EH (cell line): ENCODE measurements at places on chromosomes 2 and 18.

DNA sequence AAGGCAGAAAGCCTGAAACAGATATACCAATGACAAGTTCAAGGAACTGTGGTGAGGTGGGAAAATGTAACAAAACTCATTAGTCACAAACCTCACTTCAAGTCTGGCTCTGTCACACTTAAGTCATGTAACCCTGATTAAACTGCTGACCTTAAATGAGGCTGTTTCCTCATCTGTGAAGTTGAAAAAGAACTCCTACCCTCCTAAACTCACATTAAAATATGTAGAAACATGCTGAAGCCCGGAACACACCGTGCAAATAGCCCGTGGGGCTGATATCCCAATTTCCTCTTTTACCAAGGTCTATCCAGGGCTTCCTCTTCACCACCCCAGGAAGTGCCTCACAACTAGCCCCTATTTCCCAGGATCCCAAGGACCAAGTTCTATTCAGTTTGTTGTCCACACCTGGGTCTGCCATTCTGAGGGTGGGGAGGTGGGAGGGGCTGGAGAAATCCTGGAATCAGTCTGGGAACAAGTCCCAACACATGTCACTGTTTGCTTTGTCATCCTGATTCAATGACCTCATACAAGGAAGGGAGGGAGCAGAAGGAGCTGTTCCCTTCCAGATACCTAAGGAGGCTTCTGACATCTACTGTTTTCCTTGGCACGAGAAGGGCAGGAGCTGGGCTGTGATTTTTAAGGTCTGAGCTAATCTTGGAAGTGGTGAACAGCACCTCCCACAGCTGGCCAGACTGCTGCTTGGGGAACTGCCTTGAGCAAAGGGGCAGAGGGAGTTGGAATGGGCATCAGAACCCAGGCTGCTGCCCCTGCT lies 42.3 kb downstream of the SLC4A1AP start:
- DNase-seq = peak; percentile 98

DNA sequence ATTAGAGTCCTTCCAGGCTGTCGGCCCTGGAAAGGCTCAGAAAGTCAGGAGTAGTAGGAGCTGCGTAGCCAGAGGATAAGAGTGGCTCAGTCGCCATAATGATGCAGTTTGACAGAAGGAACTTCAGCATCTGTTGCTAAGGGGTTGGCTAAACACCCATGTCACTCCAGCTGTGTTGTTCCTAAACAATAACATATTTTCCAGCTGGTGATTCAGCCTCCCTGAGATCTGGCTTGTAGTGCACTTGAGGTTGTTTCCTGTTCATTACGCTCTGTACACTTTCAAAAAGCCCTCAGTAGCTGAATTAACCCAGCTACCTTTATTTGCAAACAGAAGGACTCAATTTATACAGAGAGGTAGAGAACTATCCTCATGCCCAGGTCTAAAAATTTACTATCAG lies 39.7 kb upstream of the EPAS1 start:
- DNase-seq = peak; percentile 56

- DNase-seq = no peak
These were observed 165.5 kb downstream of the L3MBTL4 start for GRCh38 chr18:6249170-6249569.

DNA sequence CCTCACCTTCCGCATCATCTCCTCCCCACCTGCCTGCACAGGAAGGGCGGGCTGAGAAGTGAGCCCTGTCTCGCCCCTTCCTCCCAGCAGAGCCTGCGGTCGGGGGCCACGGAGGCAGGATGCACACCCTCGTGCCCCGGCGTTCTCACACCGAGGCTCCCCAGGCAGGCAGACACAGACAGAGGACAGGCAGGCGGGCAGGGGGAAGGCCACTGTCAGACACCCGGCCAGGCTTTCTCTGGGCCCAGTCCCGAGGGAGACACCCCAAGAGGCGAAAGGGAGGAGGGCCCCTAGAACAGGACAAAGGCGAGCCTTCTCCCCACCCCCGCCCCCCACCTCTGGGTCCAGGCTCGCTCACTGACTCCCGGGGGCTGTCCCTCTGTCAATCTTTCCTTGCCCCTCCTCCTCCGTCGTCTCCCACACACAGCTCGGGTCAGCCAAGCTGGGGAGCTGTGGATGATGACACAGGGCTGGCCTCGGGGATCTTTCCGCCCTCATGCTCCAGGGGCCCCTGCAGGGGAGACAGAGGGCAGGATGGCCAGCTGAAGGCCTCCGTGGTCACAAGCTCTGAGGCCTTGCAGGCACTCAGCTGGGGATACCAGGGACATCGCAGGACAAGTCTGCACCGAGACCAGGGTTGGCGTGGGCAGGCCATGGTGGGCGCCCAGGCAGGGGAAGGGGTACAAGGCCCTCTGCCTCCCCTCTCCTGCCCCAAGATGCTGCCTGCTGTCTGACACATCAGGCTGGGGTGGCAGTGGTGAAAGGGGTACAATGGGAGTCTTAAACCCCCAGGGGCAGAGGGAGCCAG lies 24.9 kb downstream of the BIN1 start:
- DNase-seq = no peak

- DNase-seq = no peak
These were observed 631.5 kb downstream of the SUCLG1 start for GRCh38 chr2:83827618-83828017.

DNA sequence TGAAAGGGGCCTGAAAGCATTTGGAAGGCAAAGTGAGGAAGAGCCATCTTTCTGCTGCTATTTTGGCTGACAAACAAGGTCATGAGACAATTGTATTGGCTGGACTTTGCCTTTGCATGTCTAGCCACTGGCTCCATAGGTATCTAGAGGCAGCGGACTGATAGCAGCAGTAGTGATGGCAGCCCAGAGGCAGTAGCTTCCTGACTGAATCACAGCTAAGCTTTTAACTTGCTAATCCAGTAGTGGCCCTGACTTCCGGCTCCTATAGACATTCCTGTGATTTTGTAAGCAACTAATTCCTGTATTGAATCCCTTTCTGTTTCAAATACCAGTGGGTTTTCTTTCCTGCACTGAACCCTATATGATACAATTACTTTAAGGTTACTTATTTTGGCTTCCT lies 69.8 kb upstream of the PDE1A start:
- no peak for DNase-seq

GRCh38 chr2:154696810-154697417 lies 1.6 kb upstream of the KCNJ3 start:
- DNase-seq = no peak

DNA sequence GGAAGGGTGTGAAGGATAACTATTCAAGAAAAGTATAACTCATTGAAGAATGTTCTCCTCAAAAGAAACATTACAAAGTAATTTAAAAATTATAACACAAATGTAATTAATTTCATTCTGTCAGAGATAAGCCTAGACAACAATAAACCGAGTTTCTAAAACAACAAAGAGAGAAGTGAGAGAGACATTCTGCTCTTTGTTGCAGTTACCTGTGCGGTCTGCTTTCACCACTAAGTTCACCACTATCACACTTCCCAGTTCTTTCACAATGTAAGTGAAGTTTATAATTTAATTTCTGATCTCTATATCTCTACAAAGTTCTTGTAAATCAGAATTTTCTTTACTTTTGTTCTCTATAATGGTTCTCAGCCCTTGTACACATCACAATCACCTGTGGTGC lies 76.3 kb upstream of the FRZB start:
- DNase-seq = no peak

- DNase-seq = peak; percentile 31
These were observed 11.4 kb upstream of the MAPRE2 start for GRCh38 chr18:35029770-35030169.

- DNase-seq = no peak
These were observed 19.1 kb upstream of the B3GNT2 start for GRCh38 chr2:62176801-62177200.

DNA sequence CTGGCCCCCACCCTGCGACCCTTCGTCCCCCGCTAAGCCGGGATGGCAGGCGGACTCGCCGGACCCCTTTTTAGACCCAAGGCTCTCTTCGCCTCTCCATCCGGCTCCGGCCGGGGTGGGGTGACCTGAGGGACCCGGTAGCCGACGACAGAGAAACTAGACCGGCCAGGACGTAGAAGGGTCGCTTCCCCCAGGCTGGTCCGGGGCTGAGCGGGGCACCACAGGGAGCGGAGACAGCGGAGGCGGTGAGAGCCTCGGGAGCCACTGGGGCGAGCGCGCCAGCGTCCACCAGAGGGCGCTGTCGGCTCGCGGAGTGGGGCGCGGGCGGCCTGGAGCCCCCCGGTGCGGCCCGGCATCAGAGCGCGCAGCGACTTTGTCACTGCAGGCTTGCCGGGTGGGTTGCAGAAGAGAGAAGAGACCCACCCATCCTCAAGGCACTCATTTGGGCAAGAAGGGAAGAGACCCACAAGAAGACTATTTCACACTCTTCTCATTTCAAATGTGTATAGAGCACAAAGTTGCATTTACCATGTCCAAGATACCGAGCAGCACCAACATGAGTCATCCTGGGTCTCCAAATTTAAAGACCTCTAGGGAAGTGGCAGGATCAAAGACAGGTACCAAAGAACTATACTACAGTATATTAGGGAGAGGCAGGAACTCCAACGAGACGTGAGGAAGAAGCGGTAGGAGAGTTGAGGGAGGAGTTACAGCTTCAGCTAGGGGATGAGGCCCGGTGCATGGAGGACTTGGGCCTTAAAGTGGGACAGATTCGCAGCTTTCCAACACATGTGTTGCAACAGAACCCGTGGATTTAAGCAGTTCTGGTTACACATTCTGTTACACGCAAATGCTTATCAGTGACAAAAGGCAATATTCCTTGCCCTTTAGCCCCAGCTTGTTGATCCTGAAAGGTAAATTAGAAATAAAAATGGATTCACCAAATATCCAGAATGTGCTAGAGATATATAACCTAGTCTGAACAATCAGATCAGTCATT lies 7.6 kb upstream of the PRKCE start:
- peak; percentile 65 for DNase-seq

DNA sequence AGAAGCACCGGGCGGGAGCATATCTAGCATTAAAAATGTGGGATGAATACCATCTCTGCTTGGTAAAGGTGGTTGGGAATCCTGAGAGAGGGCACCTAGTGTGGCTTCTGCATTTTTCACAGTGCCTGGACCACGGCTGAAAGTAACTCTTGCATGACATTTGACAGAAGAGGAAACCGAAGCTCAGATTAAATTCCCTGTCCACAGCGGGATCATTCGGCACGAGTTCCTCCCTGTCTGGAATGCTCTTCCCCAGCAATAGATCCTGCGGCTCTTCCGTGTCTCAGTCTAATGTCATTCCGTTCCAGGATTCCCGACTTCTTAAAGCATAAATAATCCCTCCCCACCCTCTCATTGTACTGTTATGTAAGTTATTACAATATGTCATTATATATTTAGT lies 905 bp upstream of the RPS7 start:
- DNase-seq = no peak

DNA sequence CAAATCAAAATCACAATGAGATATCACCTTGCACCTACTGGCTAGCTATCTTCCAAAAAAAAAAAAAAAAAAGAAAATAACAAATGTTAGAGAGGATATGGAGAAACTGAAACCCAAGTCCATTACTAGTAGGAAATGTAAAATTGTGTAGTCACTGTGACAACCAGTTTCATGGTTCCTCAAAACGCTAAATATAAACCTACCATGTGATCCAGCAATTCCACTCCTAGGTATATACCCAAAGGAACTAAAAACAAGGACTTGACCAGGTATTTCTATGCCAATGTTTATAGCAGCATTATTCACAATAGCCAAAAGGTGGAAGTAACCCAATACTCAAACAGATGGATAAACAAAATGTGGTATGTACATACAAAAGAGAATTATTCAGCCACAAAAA lies 11.7 kb upstream of the SCRN3 start:
- DNase-seq = no peak

DNA sequence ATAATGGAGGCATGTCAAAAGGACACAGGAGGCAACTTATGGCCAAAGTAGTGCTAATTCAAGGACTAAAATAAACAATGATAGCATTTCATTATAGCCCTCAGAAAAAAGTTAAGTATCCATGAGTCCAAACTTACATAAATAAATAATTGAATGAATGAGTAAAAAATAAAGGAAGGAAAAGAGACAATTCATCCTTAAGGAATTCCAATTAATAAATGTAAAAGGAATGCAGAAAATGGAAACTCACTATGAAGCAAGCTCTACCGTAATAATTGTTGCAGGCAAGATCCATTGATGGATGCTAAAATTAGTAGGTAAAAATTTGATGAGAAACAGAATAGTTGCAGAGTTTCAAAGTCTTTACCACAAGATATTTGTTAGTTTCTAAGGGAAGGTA lies 88.2 kb upstream of the RAPGEF4 start:
- peak; percentile 87 for DNase-seq

- DNase-seq = no peak
These were observed 105.0 kb downstream of the HIBCH start for GRCh38 chr2:190214426-190215194.

- no peak for DNase-seq
These were observed 636.1 kb upstream of the KLHL29 start for GRCh38 chr2:22748909-22749308.

- DNase-seq = no peak
These were observed 10.6 kb upstream of the WIPF1 start for GRCh38 chr2:174607989-174608865.

GRCh38 chr2:148303161-148303560 lies 282.3 kb downstream of the MBD5 start:
- no peak for DNase-seq

GRCh38 chr2:237987268-237987667 lies 20.5 kb downstream of the UBE2F start:
- DNase-seq = peak; percentile 2

GRCh38 chr2:199850218-199850717 lies 724 bp downstream of the FTCDNL1 start:
- DNase-seq = no peak

DNA sequence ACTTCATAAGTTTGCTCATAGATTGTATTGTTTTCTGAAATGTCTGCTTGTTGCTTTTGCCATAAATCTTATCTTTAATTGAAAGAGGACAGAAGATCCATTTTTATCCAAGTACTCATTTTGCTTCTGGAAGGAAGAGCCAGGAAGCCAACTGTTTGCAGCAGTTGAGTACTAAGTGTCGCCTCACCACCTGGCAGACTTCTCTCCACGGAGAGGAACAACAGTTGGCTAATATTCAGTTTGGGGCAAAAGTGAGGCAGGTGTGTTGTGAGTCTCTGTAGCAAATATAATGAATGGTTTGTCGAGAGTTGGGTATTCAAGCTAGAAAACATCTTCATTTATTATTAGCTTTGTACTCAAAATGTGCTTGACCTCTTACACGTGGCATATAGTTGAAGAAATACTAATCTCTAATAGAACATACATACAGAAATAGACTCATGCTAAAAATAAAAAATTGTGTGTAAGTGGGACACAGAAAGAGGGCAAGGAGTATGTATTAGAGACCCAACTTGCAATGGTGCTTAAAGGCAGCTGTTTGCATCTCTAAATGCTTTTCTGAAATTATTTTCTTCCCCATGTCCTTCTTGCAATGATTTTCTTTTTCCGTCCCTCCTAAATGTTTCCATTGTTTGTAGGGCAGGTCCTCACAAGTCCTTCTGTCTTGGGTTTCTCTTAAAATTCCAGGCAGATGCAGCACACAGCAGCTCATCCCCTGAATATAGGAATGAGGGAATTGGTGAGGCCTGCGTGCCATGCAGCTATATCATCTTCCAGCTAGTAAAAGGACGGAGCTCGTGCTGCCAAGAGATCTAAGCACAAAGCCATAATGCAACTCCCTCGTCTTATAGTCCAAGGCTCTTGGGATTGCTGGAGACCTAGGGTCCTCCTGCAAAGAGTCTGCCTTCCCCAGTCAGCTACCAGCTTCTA lies 44.8 kb upstream of the MAP3K20 start:
- no peak for DNase-seq

GRCh38 chr2:191308026-191308425 lies 62.8 kb downstream of the MYO1B start:
- DNase-seq = no peak
